ENCODE measurements at places on chromosomes 11 and 22.
A peak's percentile ranks its signal among the peaks of the same experiment; 100 is the strongest.

DNA sequence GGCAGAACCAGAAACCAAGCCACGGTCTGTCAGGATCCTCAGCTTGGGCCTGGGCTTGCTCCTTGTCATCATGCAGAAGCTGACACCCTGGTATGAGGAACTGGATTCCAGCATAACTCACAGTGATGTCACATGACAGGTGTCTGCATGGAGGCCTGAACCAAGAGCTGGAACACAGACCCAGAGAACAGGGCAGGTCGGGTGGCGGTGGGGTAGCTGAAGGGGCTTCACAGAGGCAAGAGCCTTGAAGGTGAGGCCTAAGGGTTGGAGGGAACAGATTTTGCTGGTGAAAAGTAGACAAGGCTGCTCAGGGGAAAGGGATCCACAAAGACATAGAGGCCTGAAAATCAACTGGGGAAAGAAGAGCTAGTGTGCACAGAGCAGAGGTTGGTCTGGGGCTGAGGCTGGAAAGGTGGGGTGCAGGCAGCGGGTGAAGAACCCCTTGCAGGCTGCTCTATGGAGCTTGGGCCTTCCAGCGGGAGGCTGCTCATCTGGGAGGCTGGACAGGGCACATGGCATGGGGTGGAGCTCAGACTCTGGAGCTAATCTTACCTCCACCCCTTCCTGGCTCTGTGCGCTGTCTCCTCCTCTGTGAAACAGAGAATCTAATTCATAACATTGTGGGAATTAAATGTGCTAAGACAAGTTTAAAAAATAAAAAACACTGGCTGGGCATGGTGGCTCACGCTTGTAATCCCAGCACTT is 18.4 kb upstream of the RPS3 start:
- no peak for DNase-seq

- DNase-seq = no peak
Measured at GRCh38 chr11:75323609-75324008, 27.9 kb downstream of the ARRB1 start.

DNA sequence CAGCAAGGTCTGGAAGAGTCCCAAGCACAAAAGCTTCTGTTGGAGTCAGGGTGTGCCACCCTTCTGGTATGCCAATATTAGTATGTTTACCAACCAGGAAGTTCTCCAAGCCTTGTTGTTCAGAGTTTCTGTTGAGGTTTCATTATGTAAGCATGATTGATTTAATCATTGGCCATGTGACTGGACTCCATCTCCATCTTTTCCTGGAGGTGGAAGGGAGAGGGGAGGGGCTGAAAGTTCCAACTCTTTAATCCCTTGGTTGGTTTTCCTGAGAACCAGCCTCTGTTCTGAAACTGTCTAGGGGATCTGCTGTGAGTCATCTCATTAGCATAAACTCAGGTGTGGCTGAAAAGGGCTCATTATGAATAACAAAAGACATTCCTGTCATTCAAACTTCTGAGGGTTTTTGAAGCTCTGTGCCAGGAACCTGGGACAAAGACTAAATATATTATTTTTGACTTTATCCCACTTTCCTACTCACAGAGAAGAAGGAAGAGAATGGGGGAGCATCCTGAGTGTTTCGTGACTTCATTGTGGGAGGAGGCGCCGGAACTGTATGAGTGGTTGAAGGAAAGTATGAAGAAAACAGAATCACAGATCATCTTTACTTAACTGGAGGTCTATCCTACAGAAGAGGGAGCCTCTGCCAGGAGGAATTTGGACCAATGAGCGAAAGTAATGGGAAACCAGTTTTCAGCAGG is 138.2 kb downstream of the NECTIN1 start:
- no peak for DNase-seq

- DNase-seq = no peak
Measured at GRCh38 chr11:131274233-131274632, 96.2 kb upstream of the NTM start.

DNA sequence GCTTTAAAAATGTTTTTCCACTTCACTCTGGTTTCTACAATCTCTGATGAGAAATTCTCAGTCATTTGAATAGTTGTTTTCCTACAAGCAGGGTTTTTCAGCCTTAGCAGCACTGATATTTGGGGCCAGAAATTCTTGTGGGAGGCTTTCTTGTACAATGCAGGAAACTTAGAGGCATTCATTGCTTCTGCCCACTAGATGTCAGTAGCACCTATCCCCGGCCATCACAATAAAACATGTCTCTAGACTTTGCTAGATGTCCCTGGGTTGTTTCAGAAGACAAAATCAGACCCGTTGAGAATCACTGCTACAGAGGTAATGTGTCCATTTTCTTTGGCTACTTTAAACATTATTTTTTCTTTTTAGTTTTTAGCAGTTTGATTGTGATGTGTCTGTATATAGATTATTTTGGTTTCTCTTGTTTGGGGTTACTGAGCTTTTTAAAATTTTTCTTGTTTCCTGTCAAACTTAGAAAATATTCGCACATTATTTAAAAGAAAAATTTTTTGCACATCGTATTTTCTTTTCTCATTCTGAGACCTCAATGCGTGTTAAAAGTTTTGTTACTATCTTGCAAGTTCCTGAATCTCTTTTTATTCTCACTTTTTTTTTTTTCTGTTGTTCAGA is 60.8 kb upstream of the CCDC179 start:
- DNase-seq = peak; percentile 1

GRCh38 chr11:29682856-29683255 is 334.0 kb downstream of the KCNA4 start:
- no peak for DNase-seq

DNA sequence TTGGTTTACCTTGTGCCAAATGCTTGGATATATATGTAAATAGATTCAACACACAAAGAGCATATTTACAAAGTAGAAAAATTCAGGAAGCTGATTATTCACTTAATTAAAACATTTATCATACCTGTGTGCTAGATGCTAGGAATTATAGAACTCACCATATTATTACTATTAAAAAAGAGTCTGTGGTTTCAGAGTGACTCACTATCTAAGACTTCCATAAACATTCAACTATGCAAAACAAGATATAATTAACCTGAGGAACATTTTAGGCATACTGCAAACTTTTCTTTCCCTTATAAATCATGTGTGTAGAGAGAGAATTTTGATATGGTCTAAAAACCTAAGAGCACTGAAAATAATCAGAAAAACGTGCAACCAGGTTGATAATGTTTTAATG is 27.3 kb downstream of the CTSC start:
- DNase-seq = no peak

DNA sequence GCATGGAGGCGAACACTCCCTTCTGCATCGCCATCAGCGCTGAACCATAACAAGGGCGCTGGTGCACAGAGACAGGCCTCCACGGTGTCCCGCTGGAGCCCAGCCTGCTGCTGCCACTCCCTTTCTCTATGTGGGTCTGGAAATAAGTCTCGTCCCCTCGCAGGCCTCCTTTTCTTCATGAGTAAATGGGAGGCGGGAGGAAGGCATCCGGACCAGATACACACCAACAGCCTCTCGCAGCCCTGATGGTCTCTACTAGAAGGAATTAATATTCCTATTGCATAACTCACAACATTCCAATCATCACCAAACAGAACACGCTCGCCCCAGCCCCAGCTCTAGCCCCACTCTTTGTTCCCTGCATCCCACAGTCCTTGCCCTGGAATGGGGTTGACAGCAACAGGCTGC is 14.9 kb downstream of the RASD2 start:
- DNase-seq = no peak

GRCh38 chr11:44600839-44601383 is 35.4 kb downstream of the CD82 start:
- no peak for DNase-seq

DNA sequence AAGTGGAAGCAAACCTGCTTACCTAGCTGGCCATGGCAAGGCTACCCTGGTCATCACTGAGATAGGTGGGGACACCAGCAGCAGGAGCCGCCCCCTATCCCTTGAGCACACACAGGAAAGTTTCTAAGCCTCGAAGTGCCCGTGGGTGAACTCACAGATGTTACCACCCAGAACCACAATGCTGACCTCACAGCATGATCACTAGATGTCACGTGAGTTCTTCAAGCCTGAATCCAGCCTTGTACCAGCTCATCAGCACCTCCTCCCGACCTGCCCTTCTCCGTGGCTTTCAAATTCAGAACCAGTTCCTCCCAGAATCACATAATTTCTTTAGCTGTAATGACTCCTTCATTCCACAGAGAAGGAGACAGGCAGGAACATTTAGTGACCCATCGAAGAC is 24.7 kb upstream of the TIMP3 start:
- no peak for DNase-seq

- no peak for DNase-seq
Measured at GRCh38 chr22:29481265-29482000, 1.4 kb downstream of the NEFH start.

DNA sequence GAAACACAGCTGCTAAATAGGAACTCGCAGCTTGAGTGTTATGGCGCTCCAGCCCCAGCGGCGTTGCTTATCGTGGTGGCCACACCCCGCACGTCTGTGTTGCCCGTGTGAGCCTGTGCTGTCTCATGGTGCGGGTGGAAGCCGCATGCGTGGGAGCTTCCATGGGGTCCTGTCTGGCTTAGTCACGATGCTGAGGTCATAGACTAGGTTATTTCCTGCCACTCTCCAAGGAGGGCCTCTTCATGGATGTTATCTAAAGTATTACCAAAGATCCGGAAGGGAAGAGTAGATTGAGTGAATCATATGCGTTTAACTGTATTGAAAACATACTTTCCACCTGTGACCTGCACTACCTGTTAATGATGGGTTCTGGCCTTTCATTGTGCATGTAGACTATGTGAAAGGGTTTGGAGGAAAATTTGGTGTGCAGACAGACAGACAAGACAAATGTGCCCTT is 21.7 kb downstream of the CTTN start:
- DNase-seq = no peak

- DNase-seq = peak; percentile 74
Measured at GRCh38 chr11:789943-790342, at the start of gene CEND1. Gene CEND1 (minus strand): TSS chr11:790090. CDS start chr11:788576, 1,514 bp downstream.

DNA sequence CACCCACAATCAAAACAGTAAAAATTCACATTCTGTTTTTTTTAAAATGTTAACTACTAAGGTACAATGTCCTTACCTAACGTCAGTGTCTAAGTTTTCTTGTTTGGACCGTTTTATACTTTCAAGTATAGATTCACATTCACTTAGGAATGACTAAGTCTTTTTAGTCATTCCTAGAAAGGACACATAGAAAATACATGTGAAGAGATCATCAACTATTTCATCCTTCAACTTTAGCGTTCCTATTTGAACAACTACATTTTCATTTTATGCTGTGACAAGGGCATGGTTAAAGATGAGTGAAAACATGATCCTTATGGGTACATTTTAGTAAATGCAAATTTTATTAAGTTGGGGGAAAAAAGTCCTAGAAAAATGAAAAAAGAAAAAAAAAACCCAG is 62.8 kb downstream of the DDX10 start:
- no peak for DNase-seq

DNA sequence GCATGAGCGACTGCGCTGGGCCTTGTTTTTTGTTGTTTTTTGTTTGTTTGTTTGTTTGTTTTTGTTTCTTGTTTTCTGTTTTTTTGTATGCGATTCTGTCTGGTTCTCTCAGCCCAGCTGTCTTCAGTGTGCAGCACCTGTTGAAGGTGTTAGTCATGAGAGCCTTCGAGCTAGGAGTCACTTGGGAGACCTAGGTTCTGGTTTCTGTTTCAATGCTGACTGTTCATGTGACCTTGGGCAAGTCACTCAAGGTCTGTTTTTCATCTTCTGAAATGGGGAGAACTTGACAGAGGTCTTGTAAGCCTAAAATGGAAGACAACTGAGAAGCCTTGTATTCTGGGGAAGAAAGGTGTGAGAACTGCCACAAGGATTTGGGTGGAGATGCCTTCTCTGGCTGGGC is 1.8 kb downstream of the DCPS start:
- DNase-seq = no peak

- peak; percentile 86 for DNase-seq
Measured at GRCh38 chr22:30266445-30267381, at the start of gene OSM. Gene OSM (minus strand): TSS chr22:30266851. CDS start chr22:30266799, 52 bp downstream.

- DNase-seq = no peak
Measured at GRCh38 chr11:37078521-37078920, 480.5 kb upstream of the RAG2 start.

Measured in stimulated activated CD4-positive, alpha-beta T cell treated with anti-CD3 and anti-CD28 coated beads, Interleukin-15, amount 100 ng/mL, for 24 hours (primary cell).